ENCODE measurements at places on chromosomes 5 and 9.
A peak's percentile ranks its signal among the peaks of the same experiment; 100 is the strongest.

DNA sequence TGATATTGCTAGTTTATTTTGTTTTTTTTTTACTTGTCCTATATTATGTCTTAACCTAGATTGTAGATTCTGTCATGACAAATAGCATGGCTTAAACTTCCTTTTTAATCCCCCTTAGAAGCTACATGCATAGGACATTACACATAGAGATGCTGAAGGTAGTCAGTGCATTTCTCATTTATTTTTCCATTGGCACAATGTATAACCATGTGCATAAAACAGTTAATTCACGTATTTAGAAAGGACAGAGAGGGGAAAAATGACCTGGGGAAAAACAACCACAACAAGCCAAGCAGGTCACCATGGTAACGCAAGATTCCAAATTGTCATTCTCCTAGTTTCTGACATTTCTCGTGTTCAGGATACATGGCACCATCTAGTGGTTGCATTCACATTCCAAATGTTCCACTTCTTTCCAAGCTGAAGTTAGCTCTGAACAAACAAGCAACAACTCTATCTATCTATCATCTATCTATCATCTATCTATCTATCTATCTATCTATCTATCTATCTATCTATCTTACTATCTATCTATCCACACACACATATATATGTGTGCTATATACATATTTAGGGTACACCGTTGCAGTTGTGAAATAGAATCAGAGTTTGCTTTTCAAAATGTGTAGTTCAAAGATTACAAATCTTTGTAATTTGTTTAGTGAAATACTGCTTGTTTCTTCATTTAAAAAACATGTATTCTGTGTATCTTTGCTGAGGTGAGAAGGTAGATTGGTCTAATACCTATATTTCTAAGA lies 487.2 kb upstream of the ST8SIA4 start:
- peak; percentile 39 for DNase-seq

- no peak for DNase-seq
Observed at GRCh38 chr5:122471031-122471751, 159.2 kb downstream of the SNCAIP start.

GRCh38 chr5:2110137-2110933 lies 227.6 kb upstream of the IRX4 start:
- no peak for DNase-seq

DNA sequence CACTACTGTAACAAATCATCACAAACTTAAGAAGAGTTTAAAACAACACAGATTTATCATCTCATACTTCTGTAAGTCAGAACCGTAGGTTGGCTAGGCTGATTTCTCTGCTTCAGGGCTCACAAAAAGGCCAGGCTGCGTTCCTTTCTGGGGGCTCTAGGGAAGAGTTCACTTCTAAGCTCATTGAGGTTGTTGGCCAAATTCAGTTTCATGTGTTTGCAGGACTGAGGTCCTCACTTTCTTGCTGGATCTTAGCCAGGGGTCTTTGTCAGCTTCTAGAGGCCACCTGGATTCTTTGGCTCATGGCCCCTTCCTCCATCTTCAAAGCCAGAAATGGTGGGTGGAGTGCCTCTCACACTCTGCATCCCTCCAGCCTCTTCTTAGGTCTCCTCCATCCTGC lies 76.0 kb downstream of the ACTBL2 start:
- DNase-seq = no peak

DNA sequence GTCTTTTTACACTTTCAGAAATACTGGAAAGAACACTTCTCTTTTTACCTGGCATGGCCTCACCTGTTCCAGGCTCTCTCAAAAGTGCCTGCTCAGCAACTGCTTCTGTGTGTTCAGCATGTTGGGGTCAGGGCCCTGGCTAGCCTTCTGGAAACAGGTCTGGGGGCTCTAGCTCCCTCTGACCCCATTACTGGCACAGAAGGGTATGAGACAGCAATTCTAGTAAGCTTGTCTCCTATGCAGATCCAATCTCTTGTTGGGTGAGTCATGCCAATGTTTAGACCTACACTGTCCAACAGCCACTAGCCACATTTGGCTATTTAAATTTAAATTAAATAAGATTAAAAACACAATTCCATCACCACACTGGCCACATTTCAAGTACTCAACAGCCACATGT lies 80.8 kb downstream of the MAPKAP1 start:
- DNase-seq = no peak

DNA sequence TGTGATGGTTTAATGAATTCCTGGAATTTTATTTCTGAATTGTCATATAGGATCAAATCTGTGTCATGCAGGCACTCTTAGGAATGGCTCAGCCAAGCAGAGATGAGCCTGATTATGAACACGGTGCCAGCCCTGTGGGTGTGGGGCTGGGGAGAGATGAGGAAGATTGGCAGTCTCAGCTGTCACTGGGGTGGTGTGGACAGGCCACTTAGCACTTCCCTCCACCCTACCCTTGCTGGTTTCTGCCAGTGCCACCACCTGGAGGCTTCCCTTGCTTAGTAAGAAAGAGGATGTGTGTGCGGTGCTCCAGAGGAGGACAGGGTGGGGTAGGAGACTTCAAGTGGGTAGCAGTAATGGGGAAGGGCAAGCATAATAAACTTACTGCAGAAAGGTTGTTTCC lies 226.6 kb downstream of the CD180 start:
- no peak for DNase-seq

- DNase-seq = no peak
Observed at GRCh38 chr9:135805422-135806022, 101.8 kb downstream of the CAMSAP1 start.

- no peak for DNase-seq
Observed at GRCh38 chr5:41425736-41426135, 84.7 kb downstream of the PLCXD3 start.

DNA sequence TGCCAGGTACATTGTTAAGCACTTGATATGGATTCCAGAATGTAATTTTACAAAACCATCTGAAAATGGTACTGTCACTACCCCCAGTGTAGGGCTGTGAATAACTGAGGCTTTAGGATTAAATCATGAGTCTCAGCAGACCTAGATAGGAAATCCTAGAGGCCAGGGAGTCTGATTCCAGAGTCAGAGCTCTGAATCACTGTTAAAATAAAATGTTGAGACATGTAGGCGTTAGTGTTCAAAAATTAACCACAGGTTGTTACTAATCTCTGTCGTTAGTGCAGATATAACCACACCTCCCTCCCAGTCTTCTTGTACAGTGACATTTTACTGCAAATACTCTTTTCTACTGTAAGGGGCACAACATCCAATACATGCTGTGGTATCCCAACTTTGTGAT lies 1828.8 kb downstream of the MAT2B start:
- DNase-seq = no peak

GRCh38 chr5:111278858-111279504 lies 54.8 kb downstream of the CAMK4 start:
- no peak for DNase-seq

GRCh38 chr5:127754259-127754658 lies 51.1 kb downstream of the CCDC192 start:
- DNase-seq = peak; percentile 22

GRCh38 chr9:111597852-111598732 lies 1.4 kb downstream of the PTGR1 start:
- DNase-seq = no peak

- peak; percentile 30 for DNase-seq
Observed at GRCh38 chr9:35907711-35908503, 1.4 kb upstream of the SPAAR start.

DNA sequence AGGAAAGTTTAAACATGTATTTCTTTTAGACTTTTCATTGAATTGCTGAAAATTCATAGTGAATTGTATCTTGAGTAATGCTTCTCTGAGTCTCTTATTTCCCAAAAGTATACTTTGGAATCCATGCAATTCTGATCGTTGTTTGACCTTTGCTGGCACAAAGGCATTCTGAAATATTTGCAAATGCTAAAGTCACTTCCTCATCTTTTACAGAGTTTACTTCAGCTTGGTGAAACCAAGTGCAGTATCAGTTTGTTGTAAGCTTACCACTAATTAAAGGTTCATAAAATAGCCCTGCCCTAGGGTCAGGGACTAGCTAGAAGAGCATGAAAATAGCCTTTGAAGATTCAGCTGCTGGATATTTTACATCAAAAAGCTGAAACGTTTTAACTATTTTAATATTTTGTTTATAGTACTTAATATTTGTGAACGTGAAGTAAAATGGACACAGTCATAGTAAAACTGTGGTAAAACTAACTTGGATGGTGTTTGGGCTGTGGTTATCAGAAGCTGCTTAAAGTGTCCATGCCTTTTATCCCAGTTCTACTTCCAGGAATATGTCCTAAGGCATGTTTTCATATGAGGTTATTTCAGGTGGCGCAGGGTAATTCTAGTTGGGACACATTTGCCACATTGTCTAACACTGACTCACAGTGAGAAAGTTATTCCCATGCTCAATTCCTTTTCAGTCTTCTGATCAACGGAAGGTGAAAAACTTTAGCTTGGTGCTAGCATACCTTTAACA lies 45.3 kb downstream of the SLC22A5 start:
- DNase-seq = no peak

Measured in NCI-H1105 treated with DMSO at 0.1 percent for 48 hours (cell line).